D721Med (cell line): ENCODE measurements at places on chromosomes 7 and 10.

- DNase-seq, result no peak
Observed at GRCh38 chr10:107733328-107734130, 569.0 kb upstream of the SORCS1 start.

DNA sequence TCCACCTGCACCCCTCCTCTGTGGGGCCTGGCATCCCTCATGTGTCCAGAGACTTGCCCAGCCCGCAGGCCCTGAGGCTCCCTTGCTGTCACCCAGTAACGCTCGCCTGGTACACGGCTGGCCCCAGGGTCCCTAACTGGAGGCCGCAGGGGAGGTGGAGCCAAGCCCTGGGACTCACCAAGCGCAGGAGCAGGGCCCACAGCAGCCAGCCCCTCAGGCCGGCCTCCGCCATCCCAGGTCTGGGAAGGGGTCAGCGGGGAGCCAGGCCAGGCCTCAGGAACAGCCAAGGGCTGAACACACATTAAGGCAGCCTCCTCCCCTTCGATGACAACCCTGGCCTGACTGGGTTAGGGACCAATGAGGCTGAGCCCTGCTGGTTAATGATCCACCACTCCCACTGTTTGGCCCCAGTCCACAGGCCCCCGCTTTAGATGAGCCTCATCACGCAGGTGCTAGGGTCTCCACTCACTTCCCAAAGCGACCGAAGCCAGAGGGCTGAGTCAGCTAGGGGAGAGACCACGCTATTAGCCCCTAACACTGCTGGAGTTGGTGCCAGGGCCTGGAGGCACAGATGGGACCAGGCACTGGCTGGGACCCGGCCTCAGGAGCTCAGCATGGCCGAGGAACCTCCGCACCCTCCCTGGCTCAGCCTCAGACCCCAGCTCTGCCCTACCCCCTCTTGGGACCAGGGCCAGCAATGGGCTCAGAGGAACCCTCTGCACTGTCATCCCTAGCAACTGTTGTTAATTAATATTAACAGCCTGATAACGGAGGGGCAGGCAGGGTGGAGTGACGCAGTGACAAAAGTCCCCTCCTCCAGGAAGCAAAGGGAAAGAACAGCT lies at the start of gene NPC1L1:
Gene NPC1L1, minus strand, starts transcription at position 303 of the 842 bp plus-strand sequence. Its CDS starts 71 bp downstream, at position 232.
- DNase-seq, result no peak

GRCh38 chr7:115953592-115954255 lies 76.8 kb downstream of the TFEC start:
- no peak for DNase-seq

- no peak for DNase-seq
Observed at GRCh38 chr10:69892816-69893215, 91.1 kb downstream of the COL13A1 start.

DNA sequence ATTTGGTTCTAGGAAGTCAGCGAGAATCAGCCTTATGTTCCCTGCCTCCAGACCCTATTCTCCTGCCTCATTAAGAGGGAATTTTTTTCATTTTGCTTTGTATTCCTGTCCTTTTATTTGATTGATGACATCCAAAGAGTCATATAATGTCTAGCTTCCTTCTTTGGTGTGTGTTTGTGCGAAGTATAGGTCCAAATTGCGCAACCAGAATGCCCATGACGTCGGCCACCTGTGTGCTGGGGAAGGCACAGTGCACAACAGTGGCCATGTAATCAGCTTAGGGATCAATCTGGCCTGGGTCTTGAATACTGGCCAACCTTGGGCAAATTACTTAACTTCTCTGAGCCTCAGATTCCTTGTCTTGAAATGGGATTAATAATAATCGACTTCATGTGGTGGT lies 206.2 kb downstream of the VTI1A start:
- DNase-seq, result no peak

- DNase-seq, result no peak
Observed at GRCh38 chr10:13593535-13593934, 6.8 kb downstream of the PRPF18 start.

GRCh38 chr7:34069676-34070075 lies 164.3 kb downstream of the BMPER start:
- no peak for DNase-seq

- no peak for DNase-seq
Observed at GRCh38 chr10:128859738-128860386, 607.2 kb upstream of the MGMT start.

DNA sequence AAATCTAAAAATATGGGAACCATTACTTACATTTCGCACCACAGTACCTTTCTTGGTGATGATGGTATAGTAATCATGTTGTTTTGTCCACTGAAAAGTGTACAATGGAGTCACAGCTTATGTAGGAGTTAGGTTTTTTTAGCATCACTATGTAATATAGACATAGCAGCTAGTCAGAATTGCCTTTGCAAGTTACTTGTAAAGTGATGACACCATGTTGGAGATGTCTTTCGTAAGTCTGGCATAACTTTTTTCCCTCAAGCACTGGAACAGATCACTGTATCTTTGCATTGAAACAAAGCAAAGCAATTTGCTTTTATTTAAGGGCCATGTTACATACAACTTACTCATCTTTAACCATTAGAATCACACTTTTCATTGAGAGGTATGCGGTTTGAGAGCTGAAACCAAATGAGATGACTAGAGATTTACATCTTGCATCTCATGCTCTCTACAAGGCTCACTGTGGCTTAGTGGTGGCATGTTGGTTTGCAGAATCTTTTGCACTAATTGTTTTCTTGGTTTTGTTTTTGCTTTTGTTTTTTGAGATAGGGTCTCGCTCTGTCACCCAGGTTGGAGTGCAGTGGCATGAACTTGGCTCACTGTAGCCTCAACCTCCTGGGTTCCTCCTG lies 18.3 kb downstream of the UBN2 start:
- DNase-seq, result no peak

DNA sequence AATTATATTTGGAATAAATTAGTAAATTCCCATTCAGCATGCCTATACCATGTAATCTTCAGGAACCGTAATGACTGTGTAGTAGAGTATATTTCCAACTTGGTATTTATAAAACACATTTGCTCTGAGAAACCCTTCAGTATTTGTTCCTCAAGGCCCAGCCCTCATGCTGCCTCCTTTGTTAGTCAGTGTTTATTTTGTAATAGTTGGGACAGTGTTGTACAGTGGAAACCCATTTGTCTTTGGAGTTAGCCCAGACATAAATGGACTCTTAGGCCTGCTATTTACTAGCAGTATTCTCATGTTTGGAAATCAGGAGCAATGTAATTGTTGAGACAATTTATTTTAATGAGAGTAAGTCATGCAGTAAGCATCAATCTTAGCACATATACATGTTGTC lies 686.9 kb downstream of the AUTS2 start:
- DNase-seq, result no peak

GRCh38 chr7:50293509-50294179 lies 10.9 kb upstream of the IKZF1 start:
- no peak for DNase-seq

DNA sequence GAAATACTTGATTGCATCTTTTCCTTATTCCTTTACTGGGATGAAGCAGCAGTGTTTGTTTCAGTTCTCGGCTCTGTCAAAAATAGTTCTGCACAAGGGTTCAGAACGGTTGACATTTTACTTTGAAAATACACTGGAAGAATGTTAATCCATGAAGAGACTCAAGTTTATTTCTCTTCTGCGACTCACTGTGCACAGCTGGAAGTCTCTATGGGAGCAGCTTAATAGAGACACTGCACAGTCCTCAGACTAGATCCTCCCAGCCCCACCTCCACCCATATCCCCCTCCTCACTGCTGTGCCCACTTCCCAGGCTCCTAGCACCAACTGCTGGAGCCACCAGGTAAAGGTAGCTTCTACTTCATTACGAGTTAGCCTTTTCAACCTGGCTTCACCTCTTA lies 517.8 kb downstream of the GRID1 start:
- DNase-seq, result no peak

DNA sequence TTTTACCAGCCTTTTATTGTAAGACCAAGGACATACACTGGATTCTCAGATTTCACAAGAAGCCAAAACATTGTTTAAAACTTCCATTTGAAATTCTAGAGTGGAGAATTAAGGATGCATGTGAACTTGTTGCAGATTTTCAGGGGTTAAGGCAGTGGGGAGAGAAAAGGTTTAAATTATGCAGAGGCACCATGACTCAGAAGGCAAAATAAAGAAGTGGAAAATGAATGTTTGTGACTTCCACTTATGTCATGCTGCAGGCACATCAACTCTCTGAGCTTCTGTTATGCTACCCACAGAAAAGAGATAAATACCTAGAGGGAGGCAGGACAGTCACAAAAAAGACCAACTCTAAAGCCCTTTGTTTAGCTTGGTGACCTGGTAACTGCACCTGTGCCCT lies 84.4 kb upstream of the BET1 start:
- DNase-seq, result no peak

GRCh38 chr10:130282492-130283218 lies 146.5 kb downstream of the GLRX3 start:
- no peak for DNase-seq

DNA sequence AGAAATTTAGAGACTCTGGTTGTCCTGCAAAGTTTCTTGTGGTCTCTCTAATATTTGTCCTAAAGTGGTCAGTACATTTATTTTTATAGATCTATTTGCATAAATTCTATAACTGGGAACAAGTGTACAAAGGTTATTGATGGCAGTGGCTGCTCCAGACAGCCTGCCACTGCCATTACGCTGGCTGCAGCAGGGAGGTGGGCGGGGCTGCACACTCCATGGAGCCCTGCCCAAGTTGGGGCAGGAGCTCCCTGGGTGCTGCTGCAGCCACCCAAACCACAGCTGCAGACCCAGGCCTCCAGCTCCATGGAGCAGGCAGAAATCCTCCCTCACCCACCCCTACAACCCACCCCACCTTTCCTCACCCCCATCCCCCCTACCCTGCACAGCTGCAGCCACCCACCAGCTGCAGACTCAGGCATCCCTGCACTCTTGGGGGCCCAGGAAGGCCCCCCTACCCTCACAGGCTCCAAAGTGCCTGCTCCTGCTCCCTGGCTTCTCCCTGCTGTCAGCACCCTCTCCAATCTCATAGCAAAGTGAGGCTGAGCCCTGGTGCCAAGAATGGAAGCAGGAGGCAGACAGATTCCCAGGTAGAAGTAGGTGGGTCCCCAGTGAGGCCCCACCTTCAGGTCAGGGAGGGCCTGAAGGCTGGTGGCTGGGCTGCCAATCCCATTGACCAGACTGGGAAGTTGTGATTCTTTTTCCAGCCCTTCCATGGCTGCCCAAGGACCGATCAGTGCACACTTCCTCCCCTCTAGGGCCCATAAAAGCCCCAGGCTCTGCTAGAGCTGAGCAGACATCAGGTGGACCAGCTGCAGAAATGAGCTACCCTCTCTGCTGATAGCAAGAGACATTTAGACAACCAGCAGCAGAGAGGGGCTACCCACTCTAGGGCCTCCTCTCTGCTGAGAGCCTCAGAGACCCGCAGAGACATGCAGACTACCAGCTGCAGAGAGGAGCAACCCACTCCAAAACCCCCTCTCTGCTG lies 4.8 kb upstream of the CYP3A43 start:
- no peak for DNase-seq

DNA sequence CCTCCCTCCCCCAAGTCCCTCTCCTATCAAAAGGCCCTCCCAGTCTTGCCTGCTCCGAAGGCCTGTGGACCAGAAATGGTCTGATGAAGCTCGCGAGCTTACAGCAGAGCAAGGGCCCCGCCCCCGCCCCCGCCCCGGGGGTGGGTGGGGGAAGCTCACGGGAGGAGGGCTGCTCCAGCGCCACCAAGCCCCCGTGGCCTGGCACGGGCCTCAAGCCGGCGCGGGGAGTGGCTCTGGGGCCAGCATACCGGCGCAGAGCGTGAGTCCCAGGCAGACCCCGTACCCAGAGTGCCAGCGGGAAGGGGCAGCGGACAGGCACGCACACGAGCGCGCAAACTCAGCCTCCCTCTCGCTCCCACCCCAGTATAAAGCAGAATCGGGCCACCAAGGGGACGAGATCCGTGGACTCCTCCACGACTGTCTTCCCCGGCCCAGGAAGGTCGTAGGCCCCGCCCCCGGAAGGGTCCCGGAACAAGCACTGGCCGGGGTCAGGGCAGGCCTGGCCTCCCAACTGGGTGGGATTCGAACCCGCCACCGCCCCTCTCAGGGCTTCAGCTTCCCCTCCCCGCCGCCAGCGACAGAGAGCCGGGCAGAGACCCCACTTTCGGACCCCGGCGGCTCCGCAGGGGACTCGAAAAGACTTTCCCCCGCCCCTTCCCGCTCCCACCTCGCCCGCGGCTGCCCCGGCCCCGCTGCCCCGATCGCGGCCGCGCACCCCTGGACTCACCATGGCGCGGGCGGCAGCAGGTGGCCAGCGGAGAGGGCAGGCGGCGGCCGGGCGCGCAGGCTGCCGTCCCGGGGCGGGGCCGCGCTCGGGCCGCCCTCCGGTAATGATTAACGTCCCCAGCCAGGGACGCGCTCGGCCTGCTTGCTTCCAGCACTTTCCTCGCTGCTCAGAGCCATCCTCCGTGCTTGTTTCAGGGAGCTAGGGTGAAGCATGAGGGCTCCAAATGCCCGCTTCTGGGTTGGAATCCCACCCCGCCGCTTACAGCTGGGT lies at the start of gene PCBD1:
Gene PCBD1, minus strand, starts transcription at position 762 of the 997 bp plus-strand sequence. Its CDS starts 32 bp downstream, at position 730.
- DNase-seq, result no peak

- no peak for DNase-seq
Observed at GRCh38 chr7:52540041-52540440, 495.4 kb upstream of the POM121L12 start.

- DNase-seq, result no peak
Observed at GRCh38 chr10:133087679-133088178, at the start of gene ADGRA1. Gene ADGRA1 (plus strand): TSS chr10:133087924. CDS start chr10:133088910, 986 bp downstream.

DNA sequence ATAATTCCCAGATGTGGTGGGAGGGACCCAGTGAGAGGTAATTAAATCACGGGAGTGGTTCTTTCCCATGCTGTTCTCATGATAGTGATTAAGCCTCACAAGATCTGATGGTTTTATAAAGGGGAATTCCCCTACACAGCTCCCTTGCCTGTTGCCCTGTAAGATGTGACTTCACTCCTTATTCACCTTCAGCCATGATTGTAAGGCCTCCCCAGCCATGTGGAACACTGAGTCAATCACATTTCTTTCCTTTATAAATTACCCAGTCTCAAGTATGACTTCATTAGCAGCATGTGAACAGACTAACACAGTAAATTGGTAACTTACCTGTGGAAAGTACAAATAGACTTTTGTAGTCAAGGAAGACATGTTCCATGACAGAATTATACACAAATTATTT lies 55.2 kb downstream of the ZNF716 start:
- DNase-seq, result no peak

DNA sequence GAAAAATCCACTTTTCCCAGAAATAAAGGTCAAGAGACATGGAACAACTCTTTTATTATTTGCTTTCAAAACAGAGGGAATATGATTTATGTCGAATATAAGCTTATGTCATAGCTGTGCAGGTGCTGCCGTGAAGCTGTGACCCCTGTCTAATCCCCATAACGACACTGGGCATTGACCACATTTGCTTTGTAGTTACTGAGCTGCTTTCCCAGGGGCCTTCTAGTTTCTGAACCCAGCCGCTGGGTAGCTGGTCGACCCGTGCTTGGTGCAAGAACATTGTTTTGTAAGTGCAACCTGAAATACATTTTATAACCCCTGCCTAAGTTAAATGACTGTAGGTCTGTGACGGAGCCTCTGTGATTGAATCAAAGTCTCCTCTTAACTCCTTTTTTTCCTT lies 144.9 kb upstream of the HDAC9 start:
- no peak for DNase-seq

- DNase-seq, result no peak
Observed at GRCh38 chr7:75738604-75738974, at the start of gene HIP1. Gene HIP1 (minus strand): TSS chr7:75738941. CDS start chr7:75738920, 21 bp downstream.

GRCh38 chr7:64978497-64979203 lies 12.2 kb downstream of the ZNF117 start:
- no peak for DNase-seq
